ENCODE measurements at places on chromosomes 2 and 18.
A peak's percentile ranks its signal among the peaks of the same experiment; 100 is the strongest.

DNA sequence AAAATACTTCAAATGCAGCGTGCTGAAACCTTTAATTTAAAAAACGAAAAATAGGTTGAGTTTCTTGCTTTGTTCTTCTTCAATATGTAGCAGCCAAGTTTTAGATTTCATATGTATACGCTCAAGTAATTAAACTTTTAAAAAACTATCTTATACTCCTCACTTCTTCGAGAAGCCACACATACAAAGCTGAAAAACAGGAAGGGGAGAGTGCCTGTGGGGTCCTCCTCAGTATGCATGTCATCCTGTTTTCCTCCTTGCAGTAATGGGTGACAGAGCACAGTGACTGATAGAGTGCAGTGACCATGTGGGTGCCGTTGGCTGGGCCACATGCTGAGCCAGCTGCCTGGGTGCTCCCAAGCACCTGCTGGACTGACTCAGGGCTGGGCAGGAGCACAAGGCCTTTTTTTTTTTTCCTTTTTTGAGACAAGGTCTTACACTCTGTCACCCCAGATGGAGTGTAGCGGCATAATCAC lies 33.3 kb downstream of the UXS1 start:
- peak; percentile 57 for DNase-seq

DNA sequence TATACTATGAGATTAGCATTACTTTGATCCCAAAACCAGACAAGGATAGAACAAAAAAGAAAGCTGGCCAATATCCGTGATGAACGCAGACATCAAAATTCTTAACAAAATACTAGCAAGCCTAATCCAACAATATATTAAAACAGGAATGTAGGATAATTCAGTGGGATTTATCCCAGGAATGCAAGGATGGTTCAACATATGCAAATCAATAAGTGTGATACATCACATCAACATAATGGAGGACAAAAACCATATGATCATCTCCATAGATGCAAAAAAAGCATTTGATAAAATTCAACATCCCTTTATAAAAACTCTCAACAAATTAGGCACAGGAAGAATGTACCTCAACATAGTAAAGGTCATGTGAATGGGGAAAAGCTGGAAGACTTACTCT lies 158.5 kb downstream of the KCNE4 start:
- DNase-seq = no peak

- no peak for DNase-seq
Measured at GRCh38 chr2:237909801-237910475, 50.5 kb downstream of the RAMP1 start.

- DNase-seq = peak; percentile 62
Measured at GRCh38 chr2:127084611-127085316, 22.2 kb downstream of the BIN1 start.

DNA sequence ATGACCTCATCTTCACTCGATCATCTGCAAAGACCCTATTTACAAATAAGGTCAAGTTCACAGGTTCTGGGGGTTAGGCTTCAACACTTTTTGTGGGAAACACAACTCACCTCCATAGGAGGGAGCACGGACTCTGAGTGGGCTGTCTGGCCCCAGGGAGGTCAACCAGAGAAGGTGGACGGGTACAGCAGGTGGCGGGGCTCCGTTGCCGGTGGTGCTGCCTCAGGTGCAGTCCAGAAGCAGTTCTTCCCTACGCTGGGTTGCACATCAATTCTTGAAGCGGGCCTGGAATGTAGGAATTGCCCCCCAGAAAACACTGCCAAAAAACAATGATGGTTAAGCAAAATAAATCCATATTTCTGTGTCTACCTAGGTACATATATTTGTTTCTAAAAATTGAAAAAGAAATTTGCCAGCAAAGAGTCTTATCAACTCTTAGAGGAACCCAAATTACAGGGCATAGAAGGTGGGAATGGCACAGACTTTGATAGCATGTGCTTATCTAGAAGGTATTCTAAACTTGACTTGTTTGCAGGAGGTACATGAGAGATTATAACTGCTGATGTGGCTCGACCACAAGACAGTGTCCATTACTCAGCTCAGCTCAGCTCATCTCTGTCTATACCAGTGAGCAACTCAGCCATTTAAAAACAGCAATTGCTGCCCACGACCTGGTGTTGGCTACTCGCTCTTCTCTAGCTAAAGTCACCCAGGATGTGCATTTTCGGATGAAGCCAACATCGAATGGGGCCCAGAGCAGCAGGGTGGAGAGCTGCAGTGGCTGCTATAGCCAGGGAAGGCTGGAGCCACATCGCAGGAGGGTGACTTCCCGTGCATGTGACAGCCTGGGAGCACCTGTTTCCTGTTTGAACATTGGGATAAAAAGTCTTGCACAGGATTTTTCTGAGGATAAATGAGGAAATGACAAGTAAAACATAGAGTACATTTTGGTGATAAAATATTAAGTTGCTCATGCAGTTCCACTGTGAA lies 128.7 kb downstream of the RNF144A start:
- no peak for DNase-seq

DNA sequence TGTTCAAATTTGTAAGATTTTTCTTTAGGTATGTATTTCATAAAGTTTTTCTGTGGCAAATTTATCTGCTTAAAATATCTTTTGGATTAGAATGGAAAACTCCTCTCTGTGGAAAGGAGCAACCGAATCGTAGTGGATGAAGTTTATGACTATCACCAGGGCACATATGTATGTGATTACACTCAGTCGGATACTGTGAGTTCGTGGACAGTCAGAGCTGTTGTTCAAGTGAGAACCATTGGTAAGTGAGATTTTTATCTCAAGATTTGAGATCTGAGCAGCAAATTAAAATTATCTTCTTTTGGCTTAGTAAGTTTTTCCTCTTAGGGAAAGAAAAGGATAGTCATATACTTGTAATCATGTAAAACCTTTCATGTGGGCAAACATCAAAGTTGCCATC lies 14.2 kb downstream of the IL18RAP start:
- DNase-seq = no peak

DNA sequence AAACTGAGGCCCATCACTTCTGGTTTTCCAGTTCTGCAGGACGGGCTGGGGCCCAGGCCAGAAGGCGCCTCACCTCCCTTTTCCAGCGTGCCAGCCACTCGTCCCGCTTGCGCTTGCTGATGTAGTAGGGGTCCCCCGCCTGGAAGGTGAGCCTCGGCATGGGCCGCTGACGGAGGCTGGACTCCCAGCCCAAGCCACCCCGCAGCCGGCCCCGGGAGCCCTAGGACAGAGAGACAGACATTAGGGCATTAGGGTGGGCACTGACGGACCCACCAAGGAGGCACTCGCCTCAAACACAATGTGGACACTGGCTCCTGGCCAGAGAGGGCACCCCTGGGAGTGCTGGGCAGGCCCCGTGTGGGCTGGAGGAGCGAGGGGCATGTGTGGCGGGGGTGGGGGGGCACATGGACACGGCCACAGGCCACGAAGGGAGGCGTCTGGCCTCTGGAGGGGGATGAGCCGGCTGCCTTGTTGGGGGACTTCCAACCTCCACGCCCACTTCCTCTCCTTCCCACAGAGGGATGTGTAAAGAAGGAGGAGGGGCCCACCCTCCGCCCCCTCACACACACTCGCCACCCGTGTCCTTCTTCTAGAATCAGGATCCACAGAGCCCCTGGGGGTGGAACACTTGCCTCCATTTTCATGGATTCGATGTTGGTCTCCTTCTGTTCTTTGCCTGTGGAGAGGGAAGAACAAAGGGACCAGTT lies 66.7 kb downstream of the DNMT3A start:
- peak; percentile 69 for DNase-seq

All from CD4-positive, alpha-beta T cell treated with Interleukin-4 for 4 hours (primary cell).